ENCODE measurements at places on chromosomes 1 and 21.
A peak's percentile ranks its signal among the peaks of the same experiment; 100 is the strongest.

- peak; percentile 85 for DNase-seq
Observed at GRCh38 chr1:59071289-59071688, 225.6 kb upstream of the FGGY start.

GRCh38 chr1:217528271-217528670, 102.6 kb downstream of the GPATCH2 start:
- DNase-seq: no peak

DNA sequence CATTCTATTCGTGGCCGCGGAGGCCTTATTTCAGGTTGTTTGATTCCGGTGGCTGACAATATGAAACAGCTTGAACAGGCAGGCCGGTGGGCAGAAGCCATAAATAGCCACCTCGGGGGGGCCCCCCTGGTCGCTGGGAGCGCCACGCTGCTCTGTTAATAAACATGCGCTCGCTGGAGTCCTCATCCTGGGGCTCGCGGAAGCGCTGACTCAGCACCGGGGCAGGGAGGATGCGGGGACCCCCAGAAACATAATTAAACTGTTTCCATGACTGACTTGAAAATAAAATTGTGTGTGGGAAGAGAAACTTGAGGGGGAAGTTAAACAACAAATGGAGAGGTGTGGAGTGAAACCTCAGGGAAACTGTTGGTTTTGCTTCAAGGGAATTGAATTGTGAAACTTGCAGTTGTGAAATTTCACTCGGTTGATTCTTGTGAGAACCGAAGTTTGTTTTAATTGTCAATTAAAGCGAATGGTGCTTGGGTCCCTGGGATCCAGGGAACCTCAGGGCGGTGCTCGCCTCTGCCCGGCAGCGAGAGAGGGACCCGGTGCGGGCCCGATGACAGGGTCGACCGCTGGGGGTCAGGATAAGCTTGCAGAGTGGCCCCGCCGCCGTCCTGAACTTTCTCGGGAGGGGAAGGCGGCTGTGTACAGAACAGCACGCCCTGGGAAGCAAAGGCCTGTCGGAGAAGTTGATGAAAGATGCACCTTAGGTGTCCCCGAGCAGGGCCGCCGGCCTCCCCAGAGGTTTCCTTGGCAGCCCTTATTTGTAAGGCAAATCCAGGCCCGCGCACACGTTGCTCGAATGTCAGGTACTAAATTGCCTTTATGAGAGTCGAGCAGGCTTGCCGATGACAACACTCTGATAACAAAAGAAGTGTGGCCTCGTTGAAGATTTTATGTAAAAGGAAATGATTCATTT, 176.9 kb upstream of the LMO4 start:
- no peak for DNase-seq

GRCh38 chr1:47164552-47164951, 25.3 kb downstream of the PDZK1IP1 start:
- no peak for DNase-seq

DNA sequence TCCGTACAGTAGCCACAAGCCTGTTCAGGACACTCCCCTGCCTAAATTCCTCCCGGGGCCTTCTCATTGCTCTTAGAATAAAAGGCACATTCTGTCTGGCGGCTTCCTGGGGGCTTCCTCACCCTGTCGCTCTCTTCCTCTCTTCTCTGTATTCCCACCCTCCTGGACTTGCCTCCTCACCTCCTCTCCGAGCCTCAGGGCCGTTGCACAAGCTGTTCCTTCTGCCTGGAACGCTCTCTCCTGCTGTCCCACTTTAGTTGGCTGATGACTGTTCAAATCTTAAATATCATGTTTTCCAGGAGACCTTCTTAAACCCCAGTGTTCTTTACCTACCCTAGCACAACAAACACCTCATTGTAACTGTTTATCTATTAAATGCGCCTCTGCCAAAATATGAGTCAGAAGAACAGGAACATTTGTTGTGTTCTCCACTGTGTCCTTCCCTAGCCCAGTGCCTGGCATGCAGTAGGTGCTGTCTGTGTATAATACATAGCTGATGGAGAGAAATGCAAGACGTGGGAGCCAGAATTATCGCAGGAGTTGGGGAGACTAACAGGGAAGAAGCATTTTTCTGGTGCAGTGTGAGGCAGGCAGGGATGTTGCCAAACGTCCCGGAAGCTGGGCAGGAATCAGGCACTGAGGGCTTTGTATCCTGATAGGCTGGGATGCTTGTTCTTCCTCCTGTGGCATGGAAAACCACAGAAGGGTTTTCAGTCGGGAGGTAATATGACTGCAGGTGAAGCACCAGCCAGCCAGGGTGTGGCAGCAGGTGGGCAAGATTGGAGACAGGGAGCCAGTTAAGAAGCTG, 24.1 kb upstream of the THRAP3 start:
- no peak for DNase-seq

- no peak for DNase-seq
Observed at GRCh38 chr1:29305943-29306342, 69.6 kb downstream of the PTPRU start.

- DNase-seq: peak; percentile 76
Observed at GRCh38 chr21:32411350-32412161, 950 bp upstream of the EVA1C start.

- DNase-seq: no peak
Observed at GRCh38 chr1:15540186-15540585, 13.5 kb downstream of the DNAJC16 start.

GRCh38 chr1:175504875-175505555, 238.4 kb downstream of the TNR start:
- DNase-seq: no peak

- no peak for DNase-seq
Observed at GRCh38 chr1:188277771-188278170, 1449.0 kb downstream of the PLA2G4A start.

GRCh38 chr1:200410566-200410878, 686 bp upstream of the ZNF281 start:
- DNase-seq: peak; percentile 72

DNA sequence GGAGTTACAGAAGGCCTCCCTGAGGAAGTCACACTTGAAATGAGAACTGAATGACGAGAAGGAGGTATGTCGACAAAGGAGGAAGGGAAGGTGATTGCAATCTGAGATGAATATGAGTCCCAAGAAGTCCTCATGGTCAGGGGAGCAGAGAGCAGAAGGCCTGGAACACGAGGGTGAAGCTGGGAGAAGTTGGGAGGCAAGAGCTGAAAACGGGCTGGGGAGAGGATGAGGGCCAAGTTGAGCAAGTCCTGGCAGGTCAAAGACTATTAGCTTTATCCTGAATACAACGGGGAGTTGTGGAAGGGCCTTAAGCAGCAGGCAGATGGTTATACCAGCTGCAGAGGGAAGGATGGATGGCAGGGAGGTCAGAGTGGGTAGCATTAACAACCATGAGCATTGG, 89.5 kb downstream of the KCNJ15 start:
- DNase-seq: no peak

DNA sequence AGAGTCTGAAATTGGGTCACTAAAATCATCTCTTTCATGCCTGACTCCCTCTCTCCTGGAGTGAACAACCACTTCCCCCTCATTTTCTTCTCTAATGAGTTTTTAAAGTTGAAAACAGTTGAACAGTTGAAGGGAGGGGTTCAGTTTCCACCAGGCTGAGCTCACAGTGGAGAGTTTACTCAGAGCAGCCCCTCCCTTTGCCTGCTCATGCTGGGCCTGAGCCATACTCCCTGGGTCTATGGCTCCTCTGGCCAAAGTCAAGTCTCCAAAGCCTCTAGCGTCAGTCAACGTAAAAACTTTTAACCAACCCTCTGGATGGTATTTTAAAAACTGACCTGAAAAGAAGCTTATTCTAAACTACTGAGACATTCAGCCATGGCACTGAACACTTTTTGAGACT, 100.8 kb upstream of the RNPC3 start:
- no peak for DNase-seq

DNA sequence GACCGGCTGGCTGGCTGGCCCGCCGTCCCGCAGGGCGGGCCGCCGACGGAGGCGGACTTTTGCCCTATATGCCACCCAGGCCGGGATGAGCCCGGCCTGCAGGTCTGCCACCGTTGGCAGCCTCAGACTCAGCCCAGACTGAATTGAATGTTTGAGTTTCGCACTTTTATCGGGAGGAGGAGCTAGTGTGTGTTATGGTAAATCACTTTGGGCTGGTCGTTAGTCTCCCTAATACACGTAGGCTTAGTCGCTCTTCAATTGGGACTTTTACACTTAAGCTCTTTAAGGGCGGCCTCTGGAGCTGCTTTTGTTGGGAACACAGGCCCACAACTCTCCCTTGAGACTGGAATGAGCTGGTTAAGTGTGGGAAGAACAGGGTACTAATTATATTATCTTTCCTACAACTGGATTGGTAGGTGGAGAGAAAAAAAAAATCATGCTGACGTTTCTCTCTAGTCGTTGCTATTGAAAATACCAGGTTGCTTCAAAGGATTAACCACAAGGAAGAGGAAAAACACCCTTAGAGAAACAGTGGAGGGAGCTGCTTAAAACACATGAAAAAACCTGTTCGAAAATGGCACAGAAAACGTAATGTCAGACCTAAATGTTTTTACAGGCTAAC, 1.4 kb upstream of the IRF2BP2 start:
- DNase-seq: peak; percentile 91

DNA sequence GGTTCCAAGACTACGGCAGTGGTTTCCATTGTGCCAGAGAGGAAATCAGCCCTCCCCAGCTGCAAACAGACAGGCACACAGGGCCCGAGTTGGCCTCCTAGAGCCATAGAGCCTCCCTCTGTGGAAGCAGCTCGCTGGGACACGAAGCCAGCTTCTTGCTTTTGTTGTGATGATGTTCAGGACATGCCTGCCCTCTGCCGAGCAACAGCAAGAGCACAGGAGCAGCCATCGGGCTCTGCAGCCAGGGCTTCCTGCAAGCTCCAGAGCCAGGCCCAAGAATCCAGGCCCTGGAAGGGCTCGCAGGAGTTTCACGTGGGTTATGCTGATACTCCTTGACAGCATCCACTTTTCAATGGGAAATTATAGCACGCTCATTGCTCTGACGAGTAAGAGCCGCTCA, 18.5 kb downstream of the NPHP4 start:
- no peak for DNase-seq

DNA sequence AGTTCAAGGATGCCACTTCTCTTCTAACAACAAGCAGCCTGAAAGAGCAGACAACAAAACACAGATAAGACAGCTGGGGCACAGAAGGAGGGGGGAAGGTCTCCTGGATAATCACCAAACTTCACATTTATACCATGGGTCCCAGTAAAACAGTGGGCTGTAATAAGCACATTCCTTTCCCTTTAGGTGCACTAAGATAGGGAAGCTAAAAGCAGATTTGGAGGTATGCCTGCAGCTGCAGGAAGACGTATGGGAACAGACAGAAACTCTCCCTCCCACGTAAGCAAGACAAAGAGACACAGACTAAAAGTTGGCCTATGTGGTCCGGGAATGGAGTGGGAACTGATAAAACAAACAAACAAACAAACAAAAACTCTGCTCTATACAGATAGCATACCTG, 612.1 kb downstream of the MRPL39 start:
- DNase-seq: no peak

DNA sequence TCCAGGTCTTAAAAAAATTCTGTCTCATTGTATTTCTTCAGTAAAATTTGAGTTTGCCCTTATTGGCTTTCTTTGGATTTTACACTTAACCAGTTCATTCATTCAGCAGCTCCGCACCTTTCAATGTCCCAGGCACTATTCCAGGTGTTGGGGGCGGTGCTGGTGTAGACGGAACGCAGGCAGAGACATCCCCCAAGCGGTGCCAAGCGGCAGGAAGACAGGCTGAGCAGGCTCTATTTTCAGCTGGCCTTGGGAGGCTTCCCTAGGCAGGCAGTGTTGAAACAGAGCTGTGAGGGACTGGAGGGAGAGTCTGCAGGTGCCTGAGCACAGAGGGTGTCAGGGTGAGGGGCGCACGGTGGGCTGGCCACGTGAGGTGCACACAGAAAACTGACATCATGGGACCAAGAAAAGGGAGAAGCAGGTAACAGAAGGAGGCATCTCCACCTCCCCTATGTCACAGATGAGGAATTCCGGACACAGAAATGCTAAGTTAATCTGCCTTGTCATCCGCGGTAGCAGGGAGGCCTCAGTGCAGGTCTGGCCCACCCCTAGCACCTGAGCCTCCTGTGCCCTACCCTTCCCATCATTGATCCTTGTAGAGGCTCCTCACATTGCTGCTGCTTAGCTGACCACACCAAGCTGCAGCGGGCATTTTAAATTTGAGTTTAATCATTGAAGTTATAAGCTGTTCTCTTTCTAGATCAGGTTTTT, 40.8 kb downstream of the SLC37A1 start:
- DNase-seq: no peak

DNA sequence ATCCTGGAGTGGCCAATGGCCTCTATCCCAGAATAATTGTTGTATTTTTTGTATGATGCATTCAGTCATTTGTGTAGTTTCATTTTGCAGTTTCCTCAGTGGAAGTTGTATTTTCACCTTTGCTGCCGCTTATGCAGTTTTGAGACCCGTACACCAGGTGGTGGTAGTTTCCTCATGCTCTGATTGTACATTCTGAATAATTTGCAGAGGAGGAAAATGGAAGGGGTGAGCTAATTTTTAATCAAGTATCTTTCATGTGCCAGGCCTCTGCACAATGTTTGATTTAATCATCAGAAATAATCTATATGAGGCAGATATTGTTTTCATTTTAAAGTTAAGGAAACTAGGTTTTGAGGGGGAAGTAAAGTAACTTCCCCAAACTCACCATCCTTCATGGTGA, 29.5 kb downstream of the HLX start:
- DNase-seq: no peak

DNA sequence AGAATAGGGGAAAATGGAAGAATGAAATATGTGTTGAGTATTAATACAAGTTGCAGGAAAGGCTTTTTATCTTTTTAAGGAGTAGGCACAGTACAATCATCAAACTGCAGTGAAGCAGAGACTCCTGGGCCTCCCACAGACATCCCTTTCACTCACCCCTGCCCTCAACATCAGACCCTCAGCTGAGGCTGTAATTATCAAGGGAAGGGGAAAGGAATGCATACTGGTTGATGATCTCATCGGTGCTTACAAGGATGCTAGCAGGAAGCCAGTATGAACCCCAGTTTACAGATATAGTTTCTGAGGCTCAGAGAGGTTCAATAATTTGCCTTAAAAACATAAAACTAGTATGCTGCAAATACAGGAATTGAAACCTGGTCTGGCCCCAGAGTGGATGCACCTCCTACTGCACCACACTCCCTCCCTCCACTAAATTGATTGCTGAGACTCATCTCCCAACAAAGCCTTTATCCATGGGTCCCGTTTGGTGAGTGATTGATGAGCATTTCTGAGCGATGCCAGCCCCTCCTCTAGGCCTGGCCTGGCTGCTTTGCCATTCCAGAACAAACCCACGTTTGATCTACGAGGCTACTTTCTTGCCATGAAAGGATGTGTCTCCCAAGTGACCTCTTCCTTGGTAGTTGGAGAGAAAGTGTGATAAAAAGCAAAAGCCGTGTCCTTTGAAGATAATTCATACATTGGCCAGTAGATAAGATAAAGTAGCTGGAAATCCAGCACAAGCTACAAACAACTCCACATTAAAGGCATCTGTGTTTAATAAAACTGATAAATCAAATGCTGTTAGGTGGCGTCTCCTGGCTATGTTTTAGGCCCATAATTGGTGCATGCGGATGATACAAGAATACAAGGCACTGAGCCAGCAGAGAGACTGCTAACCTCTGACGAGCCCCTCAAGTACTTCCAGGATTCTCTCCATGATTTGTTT, 233.9 kb upstream of the CAMK1G start:
- DNase-seq: no peak

Measured in NCI-H345 (cell line).